ELR (cell line): ENCODE measurements at places on chromosomes 11 and 22.
A peak's percentile ranks its signal among the peaks of the same experiment; 100 is the strongest.

DNA sequence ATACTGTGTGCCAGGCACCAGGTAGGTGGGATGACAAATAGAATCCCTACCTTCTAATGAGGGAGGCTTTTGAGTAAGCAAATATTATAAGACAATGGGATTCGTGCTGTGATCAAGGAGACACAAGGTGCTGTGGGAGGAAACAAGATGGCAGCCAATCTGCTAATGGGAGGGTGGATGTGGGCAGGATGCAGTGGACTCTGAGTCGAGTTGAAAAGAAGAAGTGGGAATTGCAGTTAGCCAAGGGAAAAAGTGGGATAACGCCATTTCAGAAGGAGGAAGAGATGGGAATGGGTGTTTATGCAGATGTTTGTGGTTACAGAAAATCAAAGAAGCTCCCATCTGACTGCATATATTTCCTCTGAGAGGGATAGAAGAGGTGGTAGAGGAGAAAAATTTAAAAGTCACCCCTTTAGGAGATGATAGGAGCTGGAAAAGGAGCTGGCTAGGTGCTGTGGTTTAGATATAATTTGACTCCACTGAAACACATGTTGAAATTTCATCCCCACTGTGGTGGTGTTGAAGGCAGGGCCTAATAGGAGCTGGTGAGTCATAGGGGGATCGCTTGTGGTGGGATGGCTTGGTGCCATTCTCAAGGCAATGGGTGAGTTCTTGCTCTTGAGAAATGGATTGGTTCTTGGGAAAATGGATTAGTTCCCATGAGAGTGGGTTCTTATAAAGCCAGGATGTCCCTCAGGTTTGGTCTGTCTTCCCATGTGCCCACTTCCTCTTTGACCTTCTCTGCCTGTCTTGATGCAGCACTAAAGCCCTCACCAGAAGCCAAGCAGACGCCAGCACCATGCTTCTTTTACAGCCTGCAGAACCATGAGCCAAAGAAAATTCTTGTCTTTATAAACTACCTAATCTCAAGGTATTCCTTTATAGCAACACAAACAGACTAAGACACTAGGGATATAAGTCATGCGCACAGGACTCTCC lies 30.0 kb upstream of the POU2AF1 start:
- DNase-seq = no peak

DNA sequence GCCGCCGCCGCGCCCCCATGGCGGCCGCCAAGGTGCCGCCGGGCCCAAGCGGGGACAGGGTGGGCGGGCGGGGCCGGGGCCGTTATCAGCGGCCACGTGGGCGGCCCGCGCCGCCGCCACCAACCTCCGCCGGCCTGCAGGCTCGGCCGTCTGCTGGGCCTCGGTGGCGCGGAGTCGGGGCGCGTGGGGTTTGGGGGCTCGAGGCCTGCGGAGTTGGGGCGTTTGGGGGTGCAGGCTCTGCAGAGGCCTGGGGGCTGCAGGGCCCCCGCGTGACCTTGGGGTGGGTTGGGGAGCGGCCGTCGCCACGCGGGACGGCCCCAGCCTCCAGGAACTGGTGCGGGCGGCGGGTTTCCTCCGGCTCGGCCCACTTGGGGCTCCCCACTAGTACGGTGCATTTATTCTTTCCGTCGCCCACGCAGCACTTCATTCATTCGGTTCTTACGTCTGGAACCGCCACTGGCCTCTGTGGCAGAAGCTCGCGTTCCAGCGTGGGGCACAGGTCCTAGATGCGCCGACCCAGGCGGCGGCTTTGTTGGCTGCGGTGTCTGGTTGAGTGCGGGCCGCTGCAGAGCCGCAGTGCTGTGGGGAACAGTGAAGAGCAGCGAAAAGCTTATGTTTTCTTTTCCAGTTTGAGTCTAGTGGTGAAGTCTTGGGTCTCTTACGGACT lies 740 bp upstream of the TRMT2A start:
- peak; percentile 47 for DNase-seq

GRCh38 chr11:60348116-60348515 lies 21.1 kb downstream of the MS4A6E start:
- DNase-seq = no peak

GRCh38 chr11:16013649-16014275 lies 342.6 kb downstream of the SOX6 start:
- no peak for DNase-seq

DNA sequence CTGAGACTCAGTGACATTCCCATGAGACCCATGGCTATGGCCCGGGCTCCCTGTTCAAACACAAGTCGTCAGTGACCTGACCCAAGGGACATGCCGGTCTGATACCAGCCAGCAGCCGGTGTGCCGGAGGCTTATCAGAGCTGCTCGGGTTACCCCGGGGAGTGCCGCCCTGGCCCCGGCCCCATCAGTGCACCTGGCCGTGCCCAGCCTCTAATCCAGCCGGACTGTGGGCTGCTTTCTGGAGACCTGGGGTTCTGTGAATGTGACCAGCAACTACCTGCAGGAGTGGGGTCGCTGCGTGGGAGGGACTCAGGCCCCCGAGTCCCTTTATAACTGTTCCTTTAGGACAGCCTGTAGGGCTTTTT lies 52.7 kb downstream of the LINC01488 start:
- no peak for DNase-seq

- no peak for DNase-seq
Observed at GRCh38 chr11:123381149-123381548, 48.9 kb upstream of the GRAMD1B start.

DNA sequence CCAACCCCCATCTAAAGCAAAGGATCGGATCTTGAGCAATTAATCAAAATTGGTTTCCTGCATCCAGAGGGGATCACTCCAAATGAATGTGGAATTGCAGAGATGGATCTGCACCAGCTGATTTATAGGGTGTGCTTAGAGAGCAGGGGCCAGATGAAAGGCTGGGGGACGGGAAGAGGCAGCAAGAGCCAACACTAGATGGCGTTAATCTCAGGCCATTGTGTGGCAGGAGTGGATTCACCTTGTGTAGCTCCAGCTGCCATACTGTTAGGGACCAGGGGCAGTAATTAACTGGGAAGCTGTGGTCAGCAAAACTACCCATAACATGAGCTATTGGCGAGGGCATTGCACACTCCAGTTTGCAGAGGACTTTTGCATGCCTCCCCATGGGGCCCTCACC lies 35.6 kb downstream of the SERPINH1 start:
- DNase-seq = peak; percentile 66

GRCh38 chr11:46916286-46917108 lies 1.9 kb downstream of the LRP4 start:
- DNase-seq = peak; percentile 85

DNA sequence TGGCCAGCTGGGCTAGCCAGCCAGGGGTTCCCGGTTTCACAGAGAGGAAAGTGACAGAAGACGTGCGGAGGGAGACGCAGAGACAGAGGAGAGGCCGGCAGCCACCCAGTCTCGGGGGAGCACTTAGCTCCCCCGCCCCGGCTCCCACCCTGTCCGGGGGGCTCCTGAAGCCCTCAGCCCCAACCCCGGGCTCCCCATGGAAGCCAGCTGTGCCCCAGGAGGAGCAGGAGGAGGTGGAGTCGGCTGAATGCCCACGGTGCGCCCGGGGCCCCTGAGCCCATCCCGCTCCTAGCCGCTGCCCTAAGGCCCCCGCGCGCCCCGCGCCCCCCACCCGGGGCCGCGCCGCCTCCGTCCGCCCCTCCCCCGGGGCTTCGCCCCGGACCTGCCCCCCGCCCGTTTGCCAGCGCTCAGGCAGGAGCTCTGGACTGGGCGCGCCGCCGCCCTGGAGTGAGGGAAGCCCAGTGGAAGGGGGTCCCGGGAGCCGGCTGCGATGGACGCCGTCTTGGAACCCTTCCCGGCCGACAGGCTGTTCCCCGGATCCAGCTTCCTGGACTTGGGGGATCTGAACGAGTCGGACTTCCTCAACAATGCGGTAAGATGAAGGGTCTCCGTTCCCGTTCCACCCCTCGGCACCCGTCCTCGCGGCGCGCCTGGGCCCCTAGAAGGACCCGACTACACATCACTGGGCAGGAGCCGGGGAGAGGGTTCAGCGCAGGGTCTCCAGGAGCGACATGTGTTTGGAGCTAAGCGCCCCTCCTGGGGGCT lies at the start of gene CREB3L1:
TSS of gene CREB3L1 (plus strand) at position 41 of the 765 bp plus-strand sequence. CDS start at position 491, 450 bp downstream.
- peak; percentile 49 for DNase-seq
